Suprapubic skin (tissue), 4 donors: ENCODE measurements at places on chromosomes 3 and 15. TPM values are rescaled to one million over a fixed set of nuclear protein-coding genes. Genes with fewer than 3 reads are reported as not detected.

GRCh38 chr3:16441371-16441875 is 72.1 kb downstream of the RFTN1 start:
- no peak for DNase-seq

The DGKG gene
- 1.8 TPM for total RNA-seq

The MYO5C gene
- 11.2 TPM for total RNA-seq

GRCh38 chr3:144197116-144197515 is 225.5 kb downstream of the DIPK2A start:
- DNase-seq, result no peak

DNA sequence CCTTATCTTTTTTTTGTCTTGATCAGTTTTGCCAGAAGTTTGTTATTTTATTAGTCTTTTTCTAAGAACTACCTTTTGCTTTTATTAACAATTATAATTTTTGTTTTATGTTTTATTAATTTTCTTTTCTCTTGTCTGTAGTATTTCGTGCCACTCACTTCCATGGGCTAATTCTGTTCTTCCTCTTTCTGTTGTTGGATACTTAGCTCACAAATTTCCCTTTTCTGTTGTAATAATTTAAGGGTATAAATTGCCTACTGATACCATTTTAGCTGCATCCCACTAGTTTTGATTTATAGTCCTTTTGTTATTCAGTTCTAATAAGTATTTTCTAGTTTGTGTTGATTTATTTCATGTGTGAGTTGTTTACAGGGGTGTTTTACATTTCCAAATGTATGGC is 48.6 kb downstream of the SNRK start:
- DNase-seq, result no peak

The SRGAP3 gene
- 84.9 TPM for total RNA-seq

The EDC3 gene
- 17.4 TPM for total RNA-seq

DNA sequence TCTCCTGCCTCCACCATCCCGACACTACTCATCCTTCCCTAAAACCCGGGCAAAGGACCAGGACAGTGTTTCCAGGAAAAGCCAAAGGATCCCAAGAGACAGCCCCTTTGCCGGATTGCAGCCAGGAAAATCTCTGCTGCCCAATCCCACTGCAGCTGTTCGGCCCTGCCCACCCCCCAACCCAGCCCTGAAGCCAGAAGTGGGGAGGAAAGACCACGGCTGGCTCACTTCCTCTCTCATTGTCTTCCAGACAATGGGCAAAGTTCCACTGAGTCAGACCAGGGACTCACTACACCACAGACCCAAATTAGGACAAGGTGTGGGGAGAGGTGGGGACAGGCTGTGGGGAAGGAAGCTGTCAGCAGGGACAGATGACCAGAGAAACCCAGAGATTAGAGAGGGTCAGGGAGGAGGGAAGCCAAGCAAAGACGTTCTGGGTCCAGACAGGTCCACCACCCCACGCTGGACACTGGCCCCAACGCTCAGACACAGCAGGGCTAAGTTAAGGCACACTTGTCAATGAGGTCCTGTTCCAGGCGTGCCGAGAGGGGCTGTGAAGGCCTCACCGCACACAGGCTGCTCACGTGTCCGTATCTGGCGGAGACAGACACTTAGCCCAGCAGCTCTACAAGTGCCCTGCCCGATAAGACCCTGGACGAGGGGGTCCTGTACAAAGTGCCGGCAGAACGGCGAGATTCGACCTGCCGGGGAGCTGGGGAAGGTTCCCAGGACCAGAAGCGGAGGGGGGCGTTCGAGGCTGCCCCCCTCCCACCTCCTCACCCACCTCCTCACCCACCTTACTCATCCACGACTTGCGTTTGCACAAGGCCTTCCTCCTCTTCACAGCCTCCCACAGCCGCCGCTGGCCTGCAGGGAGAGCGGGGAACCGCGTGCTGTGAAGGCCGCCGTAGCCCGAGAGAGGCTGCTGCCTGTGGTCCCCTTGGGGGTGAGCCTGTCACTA is 21.9 kb downstream of the TNK2 start:
- DNase-seq, result no peak

DNA sequence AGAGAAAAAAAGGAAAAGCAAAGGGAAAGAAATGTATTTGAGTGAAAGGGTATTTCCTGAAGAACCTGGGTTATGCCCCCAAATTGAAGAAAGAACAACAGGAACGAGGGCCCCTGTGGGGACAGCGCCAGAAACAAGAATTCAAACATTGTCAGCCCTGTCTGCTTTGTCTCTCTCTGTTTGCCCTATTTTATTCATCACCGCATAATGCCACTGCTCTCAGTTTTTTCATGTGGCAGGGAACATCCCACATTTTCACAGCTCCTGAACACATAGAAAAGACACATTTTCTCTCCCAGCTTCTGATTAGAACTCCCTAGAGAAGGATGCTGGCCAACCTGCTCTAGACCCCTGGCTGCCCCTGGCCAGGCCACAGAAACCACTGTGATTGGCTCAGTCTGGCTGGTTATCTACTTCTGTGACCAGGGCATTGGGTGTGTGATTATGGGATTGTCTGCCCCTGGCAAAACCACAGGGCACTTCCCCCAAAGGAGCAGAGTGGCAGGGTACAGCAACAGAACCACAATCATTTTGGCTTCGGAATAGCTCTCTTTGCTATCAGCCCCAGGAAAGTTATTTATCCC is 31.3 kb upstream of the CCDC54 start:
- DNase-seq, result no peak

DNA sequence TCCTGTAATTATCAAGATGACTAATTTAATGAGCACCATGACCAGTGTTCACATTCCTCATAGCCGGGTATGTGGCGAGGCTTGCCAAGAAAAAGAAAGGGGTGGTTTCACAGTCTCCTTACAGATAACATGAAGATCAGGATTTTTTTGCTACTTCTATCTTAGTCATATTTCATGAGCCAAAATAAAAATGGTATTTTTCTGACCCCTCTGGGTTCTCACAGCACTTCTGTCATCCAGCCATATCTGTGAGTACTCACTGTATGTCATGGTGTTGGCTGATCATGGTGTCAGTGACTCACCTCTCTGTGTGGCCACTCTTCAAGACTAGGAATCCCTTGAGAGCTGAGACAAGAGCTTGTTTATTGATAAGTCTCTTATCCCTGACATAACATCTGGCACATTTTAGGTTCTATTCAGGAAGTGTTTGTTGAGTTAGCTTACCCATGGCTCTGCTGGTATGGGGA is 130.5 kb upstream of the LMCD1 start:
- DNase-seq, result no peak

- DNase-seq, result peak; percentile 68
Observed at GRCh38 chr3:42749753-42750231, 23.3 kb downstream of the CCDC13 start.

DNA sequence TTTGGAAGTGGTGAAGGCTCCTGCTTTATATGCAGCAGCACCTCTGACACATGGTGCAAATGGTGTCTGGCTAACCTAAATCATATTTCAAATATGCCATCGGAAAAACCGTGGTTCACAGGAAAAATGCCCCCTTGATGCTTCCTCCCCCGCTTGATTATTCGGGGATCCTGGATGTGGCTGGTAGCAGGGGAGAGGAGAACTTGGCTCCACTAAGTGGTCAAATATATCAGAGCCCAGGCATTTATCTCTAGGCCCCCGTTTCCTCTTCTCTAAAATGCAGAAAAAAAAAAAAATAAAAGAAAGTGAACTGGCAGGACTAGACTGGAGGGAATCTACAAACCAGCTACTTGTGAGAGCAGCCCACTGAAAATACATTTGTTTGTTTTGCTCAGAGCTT is 18.2 kb upstream of the ATP2B2 start:
- no peak for DNase-seq

The SNAP23 gene
- total RNA-seq, result 36.2 TPM
